ENCODE measurements at places on chromosomes 13 and 19. TPM values are rescaled to one million over a fixed set of nuclear protein-coding genes. Genes with fewer than 3 reads are reported as not detected.

Gene TUBB4A
- total RNA-seq, result 0.42 TPM

Gene ZNF44
- total RNA-seq, result 12.0 TPM

Gene CEACAM8
- 0.23 TPM for total RNA-seq

Gene DKKL1
- not detected for total RNA-seq

Gene PTH2
- total RNA-seq, result not detected

Gene LILRB3
- total RNA-seq, result 25.5 TPM

DNA sequence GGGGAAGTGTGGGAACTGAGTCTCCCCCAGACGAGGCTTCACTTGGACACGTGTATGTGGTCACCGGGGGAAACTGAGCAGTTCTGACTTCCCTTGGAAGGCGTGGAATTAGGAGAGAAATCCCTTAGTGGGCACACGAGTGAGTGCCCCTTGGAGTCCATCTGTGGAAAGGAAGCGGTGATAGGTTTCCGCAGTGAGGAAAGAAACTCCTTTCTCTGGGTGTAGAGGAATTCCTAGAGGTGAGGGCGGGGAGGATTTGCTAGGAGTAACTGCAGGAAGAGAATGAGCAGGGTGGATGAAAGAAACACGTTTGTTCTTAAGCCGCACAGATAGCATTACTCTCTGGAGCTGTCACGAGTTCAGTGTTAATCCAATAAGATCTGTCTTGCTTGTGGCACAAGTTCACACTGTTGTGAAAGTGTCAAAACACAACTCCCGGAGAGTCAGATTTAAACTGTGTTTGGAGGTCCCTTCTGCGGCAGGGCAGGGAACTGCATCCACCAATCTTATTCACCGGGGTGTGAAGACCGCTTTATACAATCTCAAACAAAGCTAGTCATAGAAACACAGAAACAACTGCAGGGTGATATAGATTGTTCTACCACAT is 1.2 kb downstream of the KL start:
- no peak for DNase-seq

DNA sequence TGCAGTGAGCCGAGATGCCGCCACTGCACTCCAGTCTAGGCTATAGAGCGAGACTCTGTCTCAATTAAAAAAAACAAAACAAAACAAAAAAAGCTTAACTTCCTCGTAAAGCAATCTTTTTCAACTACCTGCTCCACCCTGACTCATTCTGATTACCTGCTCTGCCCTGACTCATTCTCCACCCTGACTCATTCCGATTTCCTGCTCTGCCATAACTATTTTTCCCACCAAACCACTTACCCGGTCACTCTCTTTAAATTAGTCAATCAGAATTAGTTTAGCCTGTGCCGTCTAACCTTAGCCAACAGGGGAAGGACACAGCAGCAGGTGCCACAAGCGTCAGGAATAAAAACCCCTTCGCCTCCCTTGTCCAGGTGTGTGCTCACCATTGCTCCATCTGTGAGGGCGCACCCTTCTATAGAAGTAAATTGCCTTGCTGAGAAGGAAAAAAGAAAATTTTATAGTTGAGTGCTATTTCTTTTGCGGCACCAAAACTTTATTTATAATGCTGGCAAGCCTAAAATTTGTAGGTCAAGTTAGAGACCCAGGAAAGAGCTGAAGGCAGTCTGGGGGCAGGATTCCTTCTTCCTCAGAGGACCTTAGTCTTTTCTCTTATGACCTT is 1.7 kb upstream of the IFT88 start:
- DNase-seq, result no peak

DNA sequence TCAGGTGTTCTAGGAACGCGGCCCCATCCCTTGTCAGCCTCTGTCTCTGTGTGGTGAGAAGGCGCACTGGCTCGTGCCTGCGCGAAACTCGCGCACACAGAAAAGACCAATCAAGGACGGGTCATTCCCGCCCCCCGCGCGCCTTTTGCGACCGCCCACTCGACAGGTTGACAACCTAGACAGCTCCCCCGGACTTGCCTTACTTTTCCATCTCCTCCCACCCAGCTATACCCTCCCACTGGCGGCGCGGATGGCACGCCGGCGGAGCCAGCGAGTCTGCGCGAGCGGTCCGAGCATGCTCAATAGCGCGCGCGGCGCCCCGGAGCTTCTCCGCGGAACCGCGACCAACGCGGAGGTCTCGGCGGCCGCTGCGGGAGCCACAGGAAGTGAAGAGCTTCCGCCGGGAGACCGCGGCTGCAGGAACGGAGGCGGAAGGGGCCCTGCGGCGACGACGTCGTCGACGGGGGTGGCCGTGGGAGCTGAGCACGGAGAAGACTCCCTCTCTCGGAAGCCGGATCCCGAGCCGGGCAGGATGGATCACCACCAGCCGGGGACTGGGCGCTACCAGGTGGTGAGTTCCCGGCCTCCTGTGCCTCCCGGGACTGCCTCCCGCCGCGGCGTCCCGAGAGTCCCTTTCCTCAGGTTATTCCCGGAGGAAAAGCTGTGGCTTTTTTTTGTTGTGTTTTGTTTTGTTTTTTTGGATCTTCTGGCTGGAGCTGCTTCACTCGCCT is at the start of gene NDFIP2:
Gene NDFIP2 (plus strand): TSS at position 202 of the 731 bp plus-strand sequence. CDS start 49 bp downstream, at position 251.
- peak; percentile 94 for DNase-seq

GRCh38 chr13:28339419-28339818 is 155.5 kb downstream of the FLT1 start:
- no peak for DNase-seq

DNA sequence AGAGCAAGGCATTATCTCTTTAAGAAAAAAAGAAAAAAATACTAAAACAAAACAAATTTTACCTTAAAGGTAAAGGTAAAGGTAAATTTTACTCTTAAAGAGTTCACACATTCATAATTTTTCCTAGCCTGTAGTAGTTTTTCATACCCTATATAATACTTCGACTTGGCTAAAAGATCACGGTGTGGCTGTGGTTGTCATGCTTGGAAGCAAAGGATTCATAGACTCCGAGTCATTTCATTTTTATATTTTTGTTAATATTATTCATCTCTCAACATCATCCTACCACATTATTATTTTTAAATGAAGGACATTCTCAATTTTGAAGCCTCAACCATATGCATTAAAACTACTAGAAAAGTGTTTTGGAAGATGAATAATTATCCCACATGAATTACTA is 52.7 kb downstream of the PIBF1 start:
- no peak for DNase-seq

DNA sequence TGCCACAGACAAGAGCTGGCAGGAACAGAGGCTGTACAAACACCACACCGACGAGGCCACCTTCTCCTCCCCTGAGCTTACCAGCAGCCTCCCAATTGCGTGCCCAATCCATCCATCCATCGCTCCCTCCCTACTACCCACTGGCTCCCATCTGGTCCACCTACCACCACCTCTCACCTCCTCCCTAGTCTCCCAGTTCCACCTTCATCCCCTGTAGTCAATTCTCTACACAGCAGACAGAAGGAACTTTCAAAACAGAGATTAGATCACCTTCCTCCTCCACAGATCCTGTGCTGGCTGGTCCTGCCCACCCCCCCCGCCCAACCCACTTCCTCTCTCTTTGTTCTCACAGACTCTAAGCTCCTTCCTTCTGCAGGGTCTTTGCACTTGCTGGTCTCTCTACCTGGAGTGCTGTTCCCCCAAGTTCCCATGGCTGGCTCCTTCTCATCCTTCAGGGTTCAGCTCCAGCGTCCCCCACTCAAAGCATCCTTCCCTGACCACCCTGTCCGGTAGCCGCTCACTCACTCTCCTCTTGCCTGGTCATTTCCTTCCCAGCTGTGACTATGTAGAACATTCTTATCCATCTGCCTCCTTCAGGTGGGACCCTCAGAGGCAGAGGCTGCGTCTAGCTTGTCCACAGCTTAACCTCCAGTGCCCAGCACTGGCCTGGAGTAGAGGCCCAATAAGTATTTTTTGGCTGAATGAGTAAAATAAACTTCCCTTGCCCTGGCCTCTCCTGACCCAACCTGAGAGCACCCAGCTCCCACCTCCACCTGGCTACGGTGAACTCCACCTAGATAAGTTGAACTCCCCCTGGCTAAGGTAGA is 23.0 kb downstream of the PIN1 start:
- DNase-seq, result no peak

DNA sequence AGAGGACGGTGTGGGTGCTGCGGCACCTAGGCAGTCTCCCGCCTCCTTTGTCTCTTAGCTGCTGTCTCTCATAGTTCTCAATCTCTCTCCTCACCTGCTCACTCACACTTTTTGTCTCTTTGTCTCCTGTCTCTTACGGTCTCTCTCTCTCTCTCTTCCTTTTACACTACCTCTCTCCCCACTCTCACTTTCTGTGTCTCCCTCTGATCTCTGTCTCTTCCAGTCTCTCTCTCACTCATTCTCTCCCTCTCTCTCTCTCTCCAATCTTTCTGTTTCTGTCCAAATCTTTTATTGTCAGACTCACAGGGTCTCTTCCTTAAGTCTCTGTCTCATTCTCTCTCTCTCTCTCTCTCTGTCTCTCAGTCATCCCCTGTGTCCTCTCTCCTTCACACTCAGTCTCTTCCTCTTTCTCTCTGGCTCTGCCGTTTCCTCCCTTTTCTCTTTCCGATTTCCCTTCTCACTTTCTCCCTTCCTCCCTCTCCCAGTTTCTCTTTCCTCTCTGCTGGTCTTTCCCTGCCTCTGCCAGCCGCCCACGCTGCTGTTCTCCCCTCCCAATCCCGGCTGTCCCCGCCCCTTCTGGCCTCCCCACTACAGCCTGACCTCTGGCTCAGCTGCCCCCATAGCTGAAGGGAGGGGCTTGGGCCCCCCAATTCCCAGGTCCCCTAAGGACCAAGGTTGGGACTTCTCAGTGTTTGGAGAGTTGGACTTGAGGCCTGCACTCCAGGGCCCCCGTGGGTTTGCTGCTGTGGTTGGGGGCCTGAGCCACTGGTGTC is at the start of gene PLEKHA4:
Gene PLEKHA4 (minus strand): TSS at position 504 of the 773 bp plus-strand sequence. CDS start 997 bp downstream, outside the sequence.
- DNase-seq, result peak; percentile 94

- DNase-seq, result no peak
Measured at GRCh38 chr13:99085808-99086266, 108.0 kb upstream of the DOCK9 start.

GRCh38 chr19:34474233-34474989 is 7.1 kb upstream of the WTIP start:
- DNase-seq, result no peak

DNA sequence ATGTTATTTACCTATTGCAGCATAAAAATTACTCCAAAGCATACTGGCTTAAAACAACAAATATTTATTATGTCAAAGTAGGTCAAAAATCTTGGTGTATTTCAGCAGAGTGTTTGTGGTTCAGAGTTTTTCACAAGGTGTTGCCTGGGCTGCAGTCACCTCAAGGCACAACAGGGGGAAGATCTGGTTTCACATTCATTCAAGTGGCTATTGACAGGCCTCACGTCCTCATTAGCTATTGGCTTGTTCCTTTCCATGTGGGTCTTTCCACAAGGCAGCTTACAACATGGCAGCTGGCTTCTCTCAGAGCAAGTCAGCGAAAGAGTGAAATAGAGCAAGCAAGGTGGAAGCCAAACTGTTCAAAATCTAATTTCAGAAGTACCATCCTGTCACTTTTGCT is 602.9 kb downstream of the OLFM4 start:
- DNase-seq, result no peak

DNA sequence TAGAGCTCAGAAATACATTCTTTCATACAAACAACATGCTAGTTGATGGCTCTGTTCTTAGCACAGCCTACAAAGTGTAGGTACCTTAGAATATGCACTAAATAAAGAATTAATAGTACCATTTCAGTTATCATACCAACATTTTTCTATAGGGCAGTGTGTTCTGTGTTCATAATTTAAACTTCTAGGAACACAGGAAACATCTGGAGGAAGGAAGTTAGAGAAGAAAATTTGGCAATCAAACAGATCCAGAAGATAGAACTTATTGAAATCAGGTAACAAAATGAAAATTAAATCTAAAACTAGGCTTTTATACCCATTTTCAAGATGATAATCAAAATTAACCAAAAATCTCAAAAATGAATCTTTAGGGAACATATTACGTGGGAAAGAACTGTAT is 527.5 kb downstream of the DCT start:
- no peak for DNase-seq

DNA sequence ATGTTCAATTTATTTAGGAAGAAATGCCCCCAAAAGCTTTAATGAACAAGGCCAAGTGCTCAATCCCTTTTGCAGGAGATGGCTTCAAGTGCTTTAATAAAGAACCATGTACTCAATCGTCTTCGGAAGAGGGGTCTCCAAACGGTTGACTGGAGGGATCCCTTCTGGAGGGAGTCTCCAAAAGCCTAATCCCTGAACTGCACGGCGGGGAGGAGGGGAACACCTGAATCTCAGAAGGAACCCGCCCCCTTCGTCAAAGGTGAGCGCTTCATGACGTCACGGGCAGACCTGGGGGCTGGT is 505 bp downstream of the PAF1 start:
- no peak for DNase-seq

GRCh38 chr13:21541980-21542379 is 62.0 kb downstream of the MICU2 start:
- no peak for DNase-seq

DNA sequence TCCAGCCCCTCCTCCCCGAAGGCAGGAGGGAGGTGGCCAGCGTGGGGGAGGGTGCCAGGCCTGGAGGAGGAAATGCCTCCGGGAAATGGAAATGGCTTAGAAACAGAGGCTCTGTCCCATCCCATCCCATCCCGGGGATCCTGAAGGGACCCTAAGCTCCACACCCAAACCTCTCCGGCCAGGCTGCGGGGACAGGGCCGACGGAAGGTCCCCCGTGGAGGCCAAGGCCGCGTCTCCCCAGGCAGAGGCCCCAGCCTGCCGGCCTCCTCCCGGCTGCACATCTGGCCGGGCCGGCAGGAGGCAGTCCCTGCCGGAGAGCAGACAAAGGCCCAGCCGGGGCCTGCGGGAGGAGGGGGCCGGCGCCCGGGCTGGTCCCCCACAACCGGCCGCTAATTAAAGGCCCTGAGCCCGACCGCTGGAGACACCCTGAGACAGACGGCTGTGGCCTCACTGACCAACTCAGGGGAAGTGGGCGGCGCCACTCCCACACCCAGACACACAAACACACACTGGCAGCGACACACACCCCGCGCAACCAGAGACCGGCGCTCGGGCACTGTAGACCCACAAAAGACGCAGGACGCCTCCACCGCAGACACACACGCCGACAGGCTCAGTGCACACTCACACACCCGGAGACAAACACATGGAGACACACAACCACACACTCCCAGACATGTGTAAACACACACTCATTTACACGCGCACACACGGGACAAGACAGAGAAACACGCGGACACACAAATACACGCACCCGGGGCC is 1.1 kb downstream of the ADAMTS10 start:
- peak; percentile 93 for DNase-seq

DNA sequence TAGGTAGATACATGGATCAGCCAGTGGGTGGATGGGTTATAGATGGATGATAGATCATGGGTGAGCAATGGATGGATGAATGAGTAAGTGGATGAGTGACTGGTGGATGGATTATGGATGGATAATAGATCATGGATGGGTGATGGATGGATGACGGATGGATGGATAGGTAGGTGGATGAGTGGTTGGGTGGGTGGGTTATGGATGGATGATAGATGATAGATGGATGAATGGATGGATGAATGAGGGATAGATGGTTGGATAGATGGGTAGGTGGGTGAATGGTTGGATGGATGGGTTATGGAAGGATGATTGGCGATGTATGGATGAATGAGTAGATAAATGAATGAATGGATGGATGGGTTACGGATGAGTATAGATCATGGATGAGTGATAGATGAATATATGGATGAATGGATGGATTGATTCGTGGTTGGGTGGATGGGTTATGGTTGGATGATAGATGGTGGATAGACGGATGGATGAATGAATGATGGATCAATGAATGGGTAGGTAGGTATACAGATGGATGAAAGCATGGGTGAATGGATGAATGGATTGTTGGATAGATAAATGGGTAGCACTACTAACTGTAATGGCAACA is 27.0 kb upstream of the PTPRS start:
- no peak for DNase-seq
